CD4-positive, alpha-beta T cell (primary cell): ENCODE measurements at places on chromosomes 12 and 14.

GRCh38 chr14:101986953-101987352 is 22.6 kb downstream of the DYNC1H1 start:
- no peak for DNase-seq

DNA sequence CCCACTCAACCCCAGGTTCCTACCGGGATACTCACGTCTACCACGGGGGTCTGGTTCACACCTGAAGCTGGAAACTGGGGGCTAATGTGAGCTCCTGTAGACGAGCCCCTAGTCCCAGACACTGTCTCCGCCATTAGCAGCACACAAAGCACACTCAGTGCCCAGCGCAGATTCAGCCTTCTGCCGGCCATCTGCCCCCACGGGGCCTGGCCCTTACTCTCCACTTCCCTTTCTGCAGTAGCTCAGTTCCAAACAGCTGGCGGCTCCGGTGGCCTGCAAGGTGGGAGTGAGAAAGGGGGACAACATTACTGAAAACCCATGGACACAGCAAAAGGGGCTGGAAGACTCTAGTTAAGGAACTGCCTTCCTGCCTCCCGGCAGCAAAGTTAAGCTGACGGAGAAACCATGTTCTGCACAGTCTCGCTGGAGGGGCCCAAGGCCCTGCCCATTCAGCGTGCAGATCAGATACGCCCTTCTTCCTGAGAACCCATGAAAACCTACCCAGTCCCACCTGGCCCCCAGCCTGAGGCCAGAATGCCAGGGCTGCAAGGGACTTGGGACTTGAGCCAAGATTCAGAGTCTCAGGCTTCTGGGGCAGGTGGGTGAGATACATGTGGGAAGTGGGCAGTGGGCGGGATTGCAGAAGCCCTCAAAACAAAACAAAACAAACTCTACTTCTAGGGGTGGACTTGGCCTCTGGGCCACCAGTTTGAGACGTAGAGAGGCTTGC is 2.1 kb downstream of the SLC8B1 start:
- no peak for DNase-seq

GRCh38 chr12:10896854-10897253 is 12.5 kb downstream of the TAS2R13 start:
- DNase-seq, result no peak

- DNase-seq, result no peak
Measured at GRCh38 chr12:133026996-133027395, 10.3 kb upstream of the ZNF84 start.

GRCh38 chr12:49542592-49543160 is 3.8 kb downstream of the KCNH3 start:
- no peak for DNase-seq

DNA sequence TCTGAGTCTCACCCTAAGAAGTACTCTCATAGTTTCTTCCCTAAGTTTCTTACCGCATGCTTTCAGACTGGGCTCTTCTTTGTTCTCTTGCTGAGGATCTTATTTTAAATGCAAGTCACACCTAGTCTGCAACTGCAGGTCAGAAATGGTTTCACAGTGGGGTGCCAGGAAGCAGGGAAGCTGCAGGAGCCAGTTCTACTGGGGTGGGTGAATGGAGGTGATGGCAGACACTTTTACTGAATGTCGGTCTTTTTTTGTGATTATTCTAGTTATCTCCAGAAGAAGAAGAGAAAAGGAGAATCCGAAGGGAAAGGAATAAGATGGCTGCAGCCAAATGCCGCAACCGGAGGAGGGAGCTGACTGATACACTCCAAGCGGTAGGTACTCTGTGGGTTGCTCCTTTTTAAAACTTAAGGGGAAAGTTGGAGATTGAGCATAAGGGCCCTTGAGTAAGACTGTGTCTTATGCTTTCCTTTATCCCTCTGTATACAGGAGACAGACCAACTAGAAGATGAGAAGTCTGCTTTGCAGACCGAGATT is 1.7 kb downstream of the FOS start:
- no peak for DNase-seq

DNA sequence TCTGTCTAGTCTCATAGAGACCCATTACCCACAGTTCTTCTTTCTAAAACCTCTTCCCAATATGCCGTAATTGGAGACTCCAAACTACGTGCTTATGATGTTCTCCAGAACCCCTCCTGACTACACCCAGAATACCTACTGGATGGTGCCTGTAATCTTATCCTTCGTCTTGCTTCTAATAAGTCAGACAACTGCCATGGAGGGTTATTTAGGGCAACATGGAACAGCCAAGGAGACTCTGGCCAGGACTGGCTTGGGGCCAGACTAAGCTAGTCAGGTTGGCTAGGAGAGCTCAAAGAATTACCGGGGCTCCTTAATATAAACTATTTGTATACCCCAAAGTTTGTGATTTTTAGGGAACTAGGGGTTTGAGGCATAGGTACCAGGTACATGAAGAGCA is 6.8 kb downstream of the PFKM start:
- no peak for DNase-seq

DNA sequence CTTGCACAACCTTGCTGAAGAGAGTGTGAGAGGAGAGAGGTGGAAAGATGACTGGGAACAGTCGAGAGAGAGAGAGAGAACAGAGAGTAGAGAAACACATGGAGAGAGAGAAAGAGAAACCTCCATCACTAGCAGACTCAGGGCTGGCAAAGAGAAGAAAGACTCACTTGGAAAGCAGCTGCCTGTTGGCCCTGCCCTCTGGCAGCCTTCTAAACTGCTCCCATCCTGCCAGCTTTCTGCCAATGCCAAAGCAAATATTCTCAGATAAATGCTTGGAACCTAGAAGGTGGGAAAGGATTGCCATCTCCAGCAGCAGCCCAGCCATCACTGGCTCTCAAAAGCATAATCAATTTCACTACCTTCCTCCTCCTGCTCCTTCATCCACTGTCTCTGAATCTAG is 107.9 kb upstream of the WSCD2 start:
- DNase-seq, result no peak

GRCh38 chr14:42869681-42870080 is 1263.0 kb downstream of the LRFN5 start:
- DNase-seq, result no peak
